ENCODE measurements at places on chromosomes 5 and 9. TPM values are rescaled to one million over a fixed set of nuclear protein-coding genes. Genes with fewer than 3 reads are reported as not detected.

- H3K36me3 ChIP-seq = no peaks in the 10 kb centered on the region
- H3K27ac ChIP-seq = no peak overlapping the region
- no peaks in the 10 kb centered on the region for H3K27me3 ChIP-seq
- no peak for DNase-seq
- H3K4me1 ChIP-seq = no peaks in the 10 kb centered on the region
Measured at GRCh38 chr5:124161266-124161665, 585.2 kb downstream of the ZNF608 start.

DNA sequence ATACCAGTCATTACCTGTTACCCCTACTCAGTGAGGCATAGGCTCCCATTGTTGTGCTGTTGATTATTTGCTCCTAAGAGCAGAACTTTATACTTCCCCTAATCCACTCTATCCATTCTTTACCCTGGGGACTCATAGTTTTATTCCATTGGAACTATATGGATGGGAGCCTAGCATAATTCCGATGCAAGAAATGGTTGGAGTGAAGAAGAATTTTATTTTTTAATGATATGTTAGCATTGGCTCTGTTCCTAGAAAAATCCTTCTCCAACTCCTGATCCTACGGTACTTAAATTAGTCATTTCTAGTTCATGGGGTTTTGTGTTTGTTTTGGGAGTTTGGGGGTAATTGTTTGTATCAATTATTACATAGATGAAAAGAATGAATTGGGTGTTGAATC lies 191.5 kb downstream of the GOLPH3 start:
- H3K27ac ChIP-seq = no peak overlapping the region
- peaks cover 1% of the 10 kb centered on the region for H3K27me3 ChIP-seq
- no peak for DNase-seq
- no peaks in the 10 kb centered on the region for H3K4me1 ChIP-seq
- no peak overlapping the region for H3K4me3 ChIP-seq

- no peaks in the 10 kb centered on the region for H3K27me3 ChIP-seq
- no peaks in the 10 kb centered on the region for H3K4me1 ChIP-seq
- no peak for DNase-seq
- no peak overlapping the region for H3K4me3 ChIP-seq
Measured at GRCh38 chr5:125837866-125838265, 585.3 kb upstream of the GRAMD2B start.

DNA sequence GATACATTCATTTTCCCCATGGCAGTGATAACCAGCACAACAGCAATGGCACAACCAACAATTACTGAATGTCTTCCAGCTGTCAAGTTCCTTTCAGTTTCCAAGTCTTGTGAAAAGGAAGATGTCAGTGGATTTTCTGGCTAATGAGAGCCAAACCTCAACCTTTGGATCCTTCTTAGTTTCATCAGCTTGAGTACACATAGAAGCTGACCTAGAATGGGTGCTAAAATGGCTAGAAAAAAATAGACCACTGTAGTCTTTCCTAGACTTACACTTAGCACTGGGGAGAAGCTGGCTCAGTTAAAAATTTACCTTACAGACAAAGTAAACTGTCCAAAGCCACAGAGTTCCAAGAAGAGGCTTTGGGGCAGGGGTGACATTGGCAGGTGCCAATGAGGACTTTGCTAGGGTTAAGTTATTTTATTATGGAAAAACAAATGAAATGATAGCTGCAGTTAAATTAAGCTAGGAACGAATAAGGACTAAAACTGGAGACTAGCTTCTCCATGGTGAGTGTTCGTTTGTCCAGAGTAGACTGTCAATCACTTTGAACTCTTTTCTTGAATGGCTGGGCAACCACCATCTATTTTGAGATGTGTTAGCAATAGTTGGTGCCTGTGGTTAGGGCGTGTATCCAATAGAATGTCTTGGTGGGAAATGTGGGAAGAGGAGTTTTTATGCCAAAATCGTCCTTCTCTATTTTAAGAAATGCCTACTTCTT lies 25.9 kb upstream of the TXN start:
- DNase-seq = no peak
- peaks cover 9% of the 10 kb centered on the region for H3K27me3 ChIP-seq
- H3K36me3 ChIP-seq = no peaks in the 10 kb centered on the region
- no peak overlapping the region for H3K27ac ChIP-seq
- H3K4me3 ChIP-seq = no peak overlapping the region

DNA sequence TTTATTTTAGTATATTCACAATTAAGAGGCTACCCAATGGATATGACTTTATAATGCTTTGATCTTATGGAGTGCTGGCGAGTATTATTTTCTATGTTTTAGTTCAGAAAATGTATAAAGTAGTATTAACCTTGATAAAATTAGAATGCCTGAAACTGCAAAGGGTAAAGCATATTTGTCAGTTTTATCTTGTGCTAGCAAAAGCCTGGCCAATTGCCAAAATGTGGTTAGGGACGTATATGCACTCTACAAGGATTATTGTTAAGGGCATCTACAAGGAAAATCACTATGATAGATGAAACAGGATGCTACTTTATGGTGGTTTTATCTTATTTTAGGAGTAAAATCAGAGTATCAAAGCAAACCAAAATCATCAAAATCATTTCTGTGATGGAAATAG lies 281.7 kb downstream of the CCDC171 start:
- no peak for DNase-seq
- no peaks in the 10 kb centered on the region for H3K27me3 ChIP-seq
- no peak overlapping the region for H3K27ac ChIP-seq
- no peak overlapping the region for H3K4me3 ChIP-seq

DNA sequence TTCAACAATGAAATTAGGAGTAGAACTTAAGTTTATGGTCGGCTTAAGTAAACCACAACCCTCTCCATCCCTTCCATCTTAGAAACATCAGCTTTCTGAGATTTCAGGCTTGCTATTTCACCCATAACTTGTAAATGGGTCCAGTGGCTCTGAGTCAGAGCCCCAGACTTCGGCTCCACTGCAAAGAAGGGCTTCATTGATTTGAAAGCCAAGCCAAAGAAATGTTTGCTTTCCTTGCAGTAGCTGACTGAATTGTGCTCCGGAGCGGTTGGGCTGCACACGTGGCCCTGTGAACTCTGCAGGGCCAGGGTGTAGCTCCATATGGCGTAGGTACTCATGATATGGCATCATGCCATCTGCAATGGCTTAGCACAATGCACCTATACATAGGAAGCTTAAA lies 57.0 kb downstream of the NREP start:
- no peaks in the 10 kb centered on the region for H3K27me3 ChIP-seq
- H3K27ac ChIP-seq = no peak overlapping the region
- DNase-seq = no peak

DNA sequence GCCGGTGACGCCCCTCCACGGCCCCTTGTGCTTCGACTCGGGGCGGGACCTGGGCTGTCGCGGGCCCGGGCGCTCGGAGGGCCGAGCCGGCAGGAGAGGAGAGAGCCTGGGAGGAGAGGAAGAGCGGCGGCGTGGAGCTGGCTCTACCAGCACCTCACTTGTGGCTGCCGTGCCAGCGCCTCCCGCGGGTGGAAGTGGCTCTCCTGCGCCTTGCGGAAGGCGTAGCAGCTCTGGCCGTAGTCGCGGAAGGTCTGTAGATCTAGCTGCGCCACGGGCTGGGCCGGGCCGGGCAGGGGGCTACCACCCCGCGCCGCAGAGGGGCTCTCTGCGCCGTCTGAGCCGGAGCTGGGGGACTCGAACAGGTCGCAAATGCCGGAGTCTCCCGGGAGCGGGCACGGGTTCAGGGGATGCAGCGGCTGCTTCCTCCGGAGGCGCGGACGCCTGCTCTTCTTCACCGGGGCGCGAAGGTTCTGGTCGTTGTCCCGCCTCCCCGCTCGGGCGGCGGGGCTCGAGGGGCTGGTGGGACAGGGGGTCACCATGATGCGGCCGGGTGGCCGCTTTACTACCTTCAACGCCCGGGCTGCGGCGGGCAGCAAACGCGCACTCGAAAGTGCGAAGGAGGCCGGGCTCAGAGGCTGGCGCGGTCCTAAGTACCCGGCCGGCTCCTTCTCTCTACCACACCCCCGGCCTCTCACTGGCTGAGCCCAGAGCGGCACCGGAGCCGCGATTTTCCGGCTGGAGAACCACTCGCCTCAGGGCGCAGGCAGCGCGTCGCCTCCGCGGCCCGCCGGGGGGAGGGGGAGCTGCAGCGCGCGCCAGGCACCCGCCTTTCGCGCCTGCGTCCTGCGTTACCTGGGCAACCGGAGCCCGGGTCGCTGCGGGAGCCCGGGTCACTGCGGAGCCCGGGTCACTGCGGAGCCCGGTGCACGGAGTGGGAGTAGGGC lies at the start of gene CCNO:
Gene CCNO, minus strand, starts transcription at position 624 of the 944 bp plus-strand sequence. Its CDS starts 85 bp downstream, at position 539.
- H3K27me3 ChIP-seq = peaks cover 42% of the 10 kb centered on the region
- peaks cover 33% of the 10 kb centered on the region for H3K4me1 ChIP-seq
- H3K4me3 ChIP-seq = peak within 1 kb of the TSS; percentile 86
- H3K36me3 ChIP-seq = no peaks in the 10 kb centered on the region
- DNase-seq = peak; percentile 60

DNA sequence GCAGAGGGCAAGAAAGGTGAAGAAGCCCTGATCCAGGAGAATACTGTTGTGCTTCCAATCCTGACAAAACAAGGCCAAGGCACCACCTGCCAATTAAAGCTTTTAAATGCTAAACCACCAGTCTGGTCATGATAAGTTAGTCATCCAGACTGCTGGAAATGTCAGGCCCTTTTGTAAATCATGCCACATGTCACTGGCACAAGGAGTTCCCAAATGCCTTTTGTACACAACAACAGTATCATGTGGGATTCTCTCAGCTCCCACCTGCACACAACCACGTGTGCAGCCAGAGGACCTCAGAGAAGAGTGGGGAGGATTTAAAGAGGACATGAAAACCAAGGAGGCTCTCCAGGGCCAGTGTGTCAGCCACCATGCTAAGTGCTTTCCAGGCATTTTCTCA lies 99.3 kb downstream of the CDK5RAP2 start:
- H3K4me3 ChIP-seq = no peak overlapping the region
- no peaks in the 10 kb centered on the region for H3K27me3 ChIP-seq
- peaks cover 17% of the 10 kb centered on the region for H3K36me3 ChIP-seq
- no peak for DNase-seq
- no peaks in the 10 kb centered on the region for H3K4me1 ChIP-seq

GRCh38 chr5:110951373-110951791 lies 120.1 kb upstream of the TSLP start:
- peaks cover 2% of the 10 kb centered on the region for H3K27me3 ChIP-seq
- H3K27ac ChIP-seq = no peak overlapping the region
- DNase-seq = no peak
- H3K4me3 ChIP-seq = no peak overlapping the region

- no peak for DNase-seq
- no peaks in the 10 kb centered on the region for H3K27me3 ChIP-seq
- no peak overlapping the region for H3K4me3 ChIP-seq
- no peaks in the 10 kb centered on the region for H3K36me3 ChIP-seq
- H3K27ac ChIP-seq = no peak overlapping the region
- no peaks in the 10 kb centered on the region for H3K4me1 ChIP-seq
Measured at GRCh38 chr5:110304176-110304575, 422.3 kb downstream of the TMEM232 start.

DNA sequence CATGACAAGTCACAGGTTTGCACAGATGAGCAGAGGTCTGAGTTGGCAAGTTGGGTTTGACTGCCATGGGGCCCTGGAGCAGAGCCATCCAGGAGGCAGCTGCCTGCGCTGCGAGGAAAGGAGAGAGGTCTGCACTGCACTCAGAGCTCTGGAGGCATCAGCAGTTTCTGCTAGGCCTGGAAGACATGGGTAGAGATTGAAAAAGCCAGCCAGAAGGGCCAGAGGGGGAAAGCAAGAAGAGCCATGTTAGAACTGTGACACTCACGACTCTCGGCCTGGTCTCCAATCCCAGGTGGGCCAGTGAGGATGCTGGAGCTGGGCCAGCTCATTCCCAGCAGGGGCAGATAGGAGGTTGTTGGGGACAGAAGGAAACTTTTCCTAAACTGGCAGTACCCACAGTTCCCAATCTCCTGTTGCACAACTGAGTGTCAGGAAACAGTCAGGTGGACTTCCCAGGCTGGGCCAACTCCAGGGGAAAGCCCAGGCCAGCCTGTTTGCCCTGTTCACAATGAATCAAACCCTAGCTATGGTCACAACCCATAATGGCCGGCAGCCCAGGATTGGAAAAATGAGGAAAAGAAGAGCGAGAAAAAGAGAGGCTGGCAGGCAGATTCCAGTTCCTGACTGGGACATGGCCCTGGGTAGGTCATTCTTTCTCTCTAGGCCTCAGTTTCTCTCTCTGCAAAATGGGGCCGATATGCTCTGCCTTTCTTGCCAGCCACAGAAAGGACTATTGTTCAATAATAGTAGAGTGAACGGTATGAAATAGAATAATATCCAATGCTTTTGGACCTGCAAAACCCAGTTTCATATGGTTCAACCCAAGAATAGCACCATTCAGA lies 7.8 kb upstream of the ORM1 start:
- H3K4me3 ChIP-seq = no peak overlapping the region
- no peak for DNase-seq
- H3K27ac ChIP-seq = no peak overlapping the region

- no peaks in the 10 kb centered on the region for H3K36me3 ChIP-seq
- H3K4me1 ChIP-seq = peaks cover 7% of the 10 kb centered on the region
- H3K4me3 ChIP-seq = peak within 1 kb of the TSS; percentile 46
- H3K27me3 ChIP-seq = peaks cover 19% of the 10 kb centered on the region
Measured at GRCh38 chr9:77019236-77019925, at the start of gene FOXB2. Gene FOXB2 (plus strand): TSS chr9:77019655. CDS start chr9:77019655, 0 bp downstream.

- no peaks in the 10 kb centered on the region for H3K4me1 ChIP-seq
- peaks cover 3% of the 10 kb centered on the region for H3K36me3 ChIP-seq
- no peaks in the 10 kb centered on the region for H3K27me3 ChIP-seq
Measured at GRCh38 chr5:55456216-55456895, 78.4 kb downstream of the PLPP1 start.

Gene FABP6
- polyA plus RNA-seq = not detected

Gene FST
- not detected for polyA plus RNA-seq

Gene PRR7
- 25.4 TPM for polyA plus RNA-seq

Gene CEP72
- 1.9 TPM for polyA plus RNA-seq

Gene DEPDC1B
- polyA plus RNA-seq = 0.67 TPM
